ENCODE measurements at places on chromosomes 2 and 18.

DNA sequence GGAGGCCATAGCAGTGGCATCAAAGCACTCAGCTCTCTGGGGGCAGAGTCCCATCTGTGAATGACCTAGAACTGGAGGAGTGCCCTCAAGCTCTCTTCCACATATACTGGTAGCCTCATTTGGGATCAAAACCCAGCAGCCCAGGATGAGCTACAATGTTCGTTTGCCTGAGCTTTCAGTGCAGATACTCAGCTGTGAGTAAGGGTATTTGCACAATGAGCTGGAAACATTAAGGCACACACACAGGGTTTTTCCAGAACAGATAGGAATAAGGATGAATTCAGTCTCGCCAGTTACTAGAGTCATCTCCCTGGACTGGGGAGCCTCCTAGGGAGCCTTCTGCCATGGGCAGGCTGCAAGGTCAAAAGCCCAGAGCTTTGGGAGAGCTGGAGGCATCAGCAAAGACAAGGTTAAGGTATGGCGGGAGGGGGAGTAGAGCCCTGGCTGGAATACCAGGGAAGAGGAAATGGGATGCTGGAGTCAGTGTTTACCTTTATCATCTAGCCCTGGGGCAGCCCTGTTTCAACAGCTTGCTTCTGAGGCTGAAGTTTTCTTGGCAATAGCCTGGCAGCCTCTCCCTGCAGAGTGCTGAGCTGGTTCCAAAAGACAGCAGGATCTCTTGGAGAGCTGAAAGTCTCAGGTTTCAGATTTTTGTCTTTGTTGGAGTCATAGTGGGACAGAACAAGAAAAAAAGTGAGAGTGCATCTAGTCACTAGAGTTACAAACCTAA, 187.7 kb downstream of the LOXHD1 start:
- no peak for DNase-seq

DNA sequence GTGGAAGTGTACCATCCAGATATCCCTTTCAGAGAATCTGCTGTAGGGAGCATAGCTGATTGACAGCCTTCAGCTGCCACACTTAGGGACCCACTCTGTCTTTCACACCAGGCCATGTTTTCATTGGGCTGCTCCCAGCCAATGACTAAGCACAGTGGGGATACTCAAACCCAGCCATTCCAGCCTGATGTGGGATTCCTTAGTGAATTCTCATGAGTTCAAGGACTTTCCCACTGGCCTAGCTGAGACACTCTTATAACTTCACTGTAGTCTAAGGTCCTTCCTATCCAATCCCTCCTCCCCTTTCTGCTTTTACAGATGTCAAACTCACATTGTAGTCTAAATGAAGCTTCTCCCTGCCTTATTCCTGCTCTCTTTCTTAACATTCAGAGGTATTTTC, 201.2 kb downstream of the PIK3C3 start:
- no peak for DNase-seq

DNA sequence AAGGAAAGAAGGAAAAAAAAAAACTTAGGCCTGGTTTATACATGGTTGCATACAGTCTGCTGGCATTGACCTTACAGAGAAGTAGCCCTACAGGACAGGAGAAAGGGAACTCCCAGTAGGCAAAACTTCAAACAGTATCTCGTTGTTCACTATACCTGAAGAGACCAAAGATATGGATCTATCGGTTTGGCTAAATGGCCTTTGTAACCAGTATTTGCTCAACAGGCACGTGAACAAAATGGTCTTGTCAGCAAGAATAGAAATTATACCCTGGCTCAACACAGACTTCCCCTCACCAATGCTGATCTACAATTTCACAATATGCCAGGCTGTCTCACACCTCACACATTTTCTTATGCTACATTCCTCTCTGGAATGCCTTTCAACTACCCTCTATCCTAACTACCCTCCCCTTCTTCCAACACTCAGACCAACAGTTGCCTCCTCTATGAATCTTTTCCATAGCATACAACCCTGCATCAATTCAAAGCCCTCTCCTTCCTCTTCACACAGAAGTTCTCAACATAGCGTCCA, 13.7 kb downstream of the HYCC2 start:
- no peak for DNase-seq

DNA sequence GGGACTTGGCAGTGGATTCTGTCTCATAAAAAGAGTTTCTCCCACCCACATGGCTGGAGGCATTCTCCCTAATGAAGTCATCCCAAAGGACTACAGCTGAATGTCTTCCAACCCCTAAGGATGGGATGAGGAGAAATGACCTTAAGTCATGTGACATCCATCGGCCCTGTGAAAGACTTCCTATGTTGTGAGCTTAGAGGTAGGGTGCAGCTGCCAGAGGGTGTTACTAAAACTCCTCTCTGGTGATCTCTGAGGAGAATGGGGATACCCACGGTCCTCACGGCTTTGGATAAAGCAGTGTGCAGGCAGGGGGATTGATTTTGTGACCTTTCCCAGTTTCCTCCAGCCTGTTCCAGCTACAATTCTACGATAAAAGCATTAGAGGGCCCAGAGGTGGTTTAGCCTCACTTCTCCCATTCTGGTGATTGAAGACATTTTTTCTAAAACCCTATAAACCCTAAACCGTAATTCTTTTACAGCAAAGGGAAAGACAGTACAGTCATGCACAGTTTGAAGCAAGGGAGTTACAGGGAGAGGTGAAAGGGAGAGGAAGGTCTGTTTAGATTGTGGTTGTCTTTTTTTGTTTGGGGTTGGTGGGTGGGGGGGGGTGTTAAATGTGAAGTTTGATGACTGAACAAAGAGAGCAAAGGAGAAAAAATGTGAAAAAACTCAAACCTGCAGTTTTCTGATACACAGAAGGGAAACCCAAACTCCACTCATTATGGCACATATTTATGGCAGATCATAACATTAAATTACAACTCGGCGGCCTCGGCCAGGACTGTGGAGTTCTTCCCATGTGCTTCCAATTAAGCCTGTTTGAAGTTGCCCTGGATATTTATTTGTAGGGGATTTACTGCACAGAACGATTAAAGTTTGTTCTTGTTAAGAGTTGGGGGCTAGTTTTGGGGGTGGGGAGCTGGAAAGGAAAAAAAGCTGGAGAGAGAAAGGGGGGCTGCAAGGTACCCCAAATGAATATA, 26.6 kb upstream of the SLC14A2 start:
- no peak for DNase-seq

GRCh38 chr2:233359823-233360222, 5.5 kb downstream of the DGKD start:
- no peak for DNase-seq

- DNase-seq = no peak
Observed at GRCh38 chr2:36455011-36455410, 99.4 kb downstream of the CRIM1 start.

DNA sequence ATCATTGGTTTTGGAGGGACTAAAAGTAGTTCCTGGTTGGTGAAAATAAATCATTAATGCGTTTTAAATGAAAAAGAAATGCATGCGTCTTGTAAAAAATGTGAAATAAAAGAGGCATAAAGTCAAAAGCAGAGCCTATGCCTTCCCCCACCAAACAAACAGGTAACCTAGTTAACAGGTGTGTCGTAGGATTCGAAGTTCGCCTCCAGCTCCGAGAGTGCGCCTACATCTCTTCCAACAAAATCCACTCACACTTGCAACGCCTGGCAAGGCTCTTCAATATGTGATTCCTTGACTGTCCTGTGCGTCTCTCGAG, 677 bp upstream of the SMAD4 start:
- no peak for DNase-seq

DNA sequence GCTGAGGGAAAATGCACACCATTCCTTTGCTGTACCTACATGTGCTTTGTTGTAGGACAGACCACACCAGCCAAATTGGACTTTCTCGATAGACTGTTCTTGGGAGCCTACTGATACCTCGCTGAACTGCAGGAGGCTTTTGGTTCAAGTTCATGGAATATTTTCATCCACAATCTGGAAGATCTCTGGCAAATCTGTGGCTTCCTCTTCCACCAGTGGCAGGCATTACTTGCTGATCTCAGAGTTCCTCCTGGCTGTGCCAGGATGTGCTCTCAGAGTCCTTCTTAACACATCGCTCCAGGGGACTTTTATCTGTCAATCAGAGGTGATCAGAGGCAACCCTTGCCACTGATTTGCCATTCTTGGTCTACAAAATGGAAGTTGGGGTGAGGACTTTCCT, 87.7 kb downstream of the PTGR3 start:
- no peak for DNase-seq

DNA sequence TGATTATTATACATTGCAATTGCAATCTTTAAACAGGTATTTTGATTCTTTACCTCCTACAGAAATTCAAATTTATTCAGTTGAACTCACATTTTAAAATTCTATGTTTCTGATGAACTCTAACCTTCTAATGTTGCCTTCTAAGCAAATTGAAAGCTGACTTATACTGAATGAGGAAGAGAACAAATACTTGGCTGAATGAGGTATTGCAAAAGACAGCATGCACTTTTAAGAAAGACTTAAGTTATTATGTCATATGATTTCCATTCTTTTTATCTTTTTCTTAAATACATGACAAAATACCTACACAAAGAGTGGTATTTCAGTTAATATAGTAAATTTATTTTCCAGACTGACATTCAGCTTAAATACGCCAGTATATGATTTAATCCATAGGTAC, 64.7 kb downstream of the FAM228A start:
- DNase-seq = no peak

DNA sequence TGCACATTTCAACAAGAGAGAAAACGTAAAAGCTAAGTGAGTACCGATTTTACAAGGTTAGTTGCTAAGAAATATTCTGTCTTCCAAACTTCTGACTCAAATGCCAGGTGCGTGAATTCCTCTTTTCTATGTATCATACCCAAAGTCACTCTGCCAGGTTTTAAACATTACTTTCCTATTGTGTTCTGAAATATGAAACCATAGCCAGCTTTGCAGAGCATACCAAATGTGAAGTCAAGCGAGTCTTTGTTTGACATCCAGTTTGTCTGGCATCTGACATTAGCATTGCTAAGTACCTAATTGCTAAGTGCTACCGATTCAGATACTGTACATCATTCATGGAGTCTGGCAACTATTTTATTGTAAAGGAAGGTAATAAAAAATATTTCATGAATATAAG, 321.9 kb upstream of the GALNT5 start:
- no peak for DNase-seq

Data from GM19239 (cell line).